ENCODE measurements at places on chromosomes 3 and 15. TPM values are rescaled to one million over a fixed set of nuclear protein-coding genes. Genes with fewer than 3 reads are reported as not detected.

PPIP5K1 gene
- total RNA-seq: 4.6 TPM

LRRC28 gene
- total RNA-seq: 13.5 TPM

KCNH8 gene
- not detected for total RNA-seq

HDAC11 gene
- total RNA-seq: 8.2 TPM

CAND2 gene
- 0.37 TPM for total RNA-seq

FILIP1L gene
- total RNA-seq: 0.22 TPM

CPA3 gene
- not detected for total RNA-seq

SGO1 gene
- 13.7 TPM for total RNA-seq

GOLGA6L10 gene
- 0.50 TPM for total RNA-seq

ACOX2 gene
- total RNA-seq: 8.8 TPM

Measured in A549 treated with AZD2906 at 1 μM for 4 hours (cell line).